ENCODE measurements at places on chromosomes 7 and 10. TPM values are rescaled to one million over a fixed set of nuclear protein-coding genes. Genes with fewer than 3 reads are reported as not detected.
A peak's percentile ranks its signal among the peaks of the same experiment; 100 is the strongest.

DNA sequence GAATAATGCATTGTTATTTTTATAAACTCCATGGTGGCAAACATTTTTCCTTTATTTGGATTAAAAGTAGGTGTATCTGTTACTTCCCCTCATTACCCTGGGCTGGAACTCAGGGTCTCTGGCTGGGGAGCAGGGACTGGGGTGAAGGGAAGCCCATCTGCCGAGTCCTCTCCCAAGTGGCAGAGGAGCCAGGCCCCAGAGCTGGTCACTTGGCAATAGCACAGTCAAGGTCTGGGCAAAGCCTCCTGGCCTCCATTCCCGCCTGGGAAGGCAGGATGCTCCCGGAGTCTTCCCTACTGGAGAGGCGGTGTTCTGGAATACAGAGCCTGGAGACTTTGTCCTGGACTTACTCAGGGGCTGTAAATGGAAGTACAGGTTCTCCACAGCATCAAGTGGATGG lies 76.2 kb downstream of the CDH23 start:
- no peak for DNase-seq

SEMA3C gene
- total RNA-seq: 49.8 TPM

HABP2 gene
- 0.72 TPM for total RNA-seq

- no peak for DNase-seq
Observed at GRCh38 chr7:126778101-126778500, 474.6 kb downstream of the GRM8 start.

GRCh38 chr7:102439963-102440795 lies 6.8 kb downstream of the ORAI2 start:
- peak; percentile 76 for DNase-seq

DNA sequence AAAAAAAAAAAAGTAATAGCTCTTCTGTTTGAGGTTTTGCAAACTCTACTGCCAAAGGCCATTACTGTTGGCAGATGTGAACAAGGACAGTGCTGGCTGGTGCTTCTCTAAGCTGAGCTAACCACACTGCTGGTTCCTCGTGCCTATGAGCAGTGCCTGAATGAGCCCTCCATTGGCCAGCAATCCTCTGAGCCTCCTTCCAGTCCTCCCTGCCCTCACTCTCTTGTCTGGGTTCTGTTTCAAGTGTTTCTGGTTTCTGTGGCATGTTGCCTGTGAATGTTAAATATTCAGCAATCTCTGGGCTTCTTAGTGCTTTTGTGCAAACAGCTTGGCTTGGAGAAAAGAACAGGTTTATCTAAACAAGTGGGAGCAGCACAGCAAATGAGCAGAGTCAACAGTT lies 161.3 kb upstream of the AUTS2 start:
- DNase-seq: no peak

NAT16 gene
- not detected for total RNA-seq

GPR85 gene
- not detected for total RNA-seq

GPR37 gene
- total RNA-seq: not detected

NRAP gene
- not detected for total RNA-seq

DNA sequence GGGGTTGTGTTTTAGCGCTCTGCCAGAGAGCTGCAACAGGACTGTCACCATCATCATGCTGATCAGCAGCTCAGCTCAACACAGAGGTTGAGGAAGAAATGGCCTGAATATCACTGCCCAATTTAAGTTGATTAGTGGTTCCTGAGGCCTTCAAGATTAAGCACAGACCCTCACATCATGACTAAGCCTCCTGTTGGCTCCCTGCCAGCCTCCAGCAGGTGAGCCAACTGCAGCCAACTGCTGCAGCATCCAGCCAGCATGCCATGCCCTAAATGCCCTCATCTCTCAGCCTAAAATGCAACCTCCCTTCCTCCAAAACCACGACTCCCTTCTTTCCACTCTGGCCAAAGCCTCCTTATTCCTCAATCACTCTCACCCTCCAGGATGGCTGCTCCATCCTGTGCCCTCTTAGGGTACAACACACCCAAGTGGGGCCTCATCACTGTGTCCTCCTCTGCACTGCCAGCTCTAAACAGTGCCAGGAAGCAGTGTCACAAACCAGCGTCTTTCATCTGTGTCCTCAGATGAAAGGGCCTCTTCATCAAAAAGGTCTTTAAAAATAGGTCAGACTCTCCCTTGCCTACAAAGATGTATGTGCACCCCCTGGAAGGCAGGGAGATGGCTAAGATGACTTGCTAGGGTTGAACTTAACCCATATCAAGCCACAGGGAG lies 259.3 kb downstream of the ZEB1 start:
- DNase-seq: no peak

GRCh38 chr7:127780489-127780888 lies 128.5 kb downstream of the SND1 start:
- DNase-seq: no peak

GRCh38 chr7:30237271-30237695 lies 47.1 kb upstream of the ZNRF2 start:
- DNase-seq: no peak

DNA sequence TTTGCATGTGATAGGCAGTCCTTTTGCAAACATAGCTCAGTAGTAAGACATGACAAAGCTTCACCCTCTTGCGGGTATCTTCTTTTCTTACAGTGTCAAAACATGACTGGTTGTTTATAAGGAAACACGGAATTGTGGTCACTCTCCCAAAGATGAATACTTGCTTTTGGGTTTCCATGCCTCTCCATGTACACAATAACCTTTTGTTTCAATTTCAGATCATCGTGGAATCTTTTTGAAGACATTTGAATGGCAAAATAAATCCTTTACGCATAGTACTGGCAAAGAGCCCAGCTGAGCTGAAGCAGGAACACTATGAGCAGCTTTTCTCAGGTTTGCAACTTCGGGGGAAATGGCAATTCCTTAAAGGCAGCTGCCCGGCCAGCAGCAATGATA lies 156.8 kb upstream of the FRMD4A start:
- no peak for DNase-seq

DNA sequence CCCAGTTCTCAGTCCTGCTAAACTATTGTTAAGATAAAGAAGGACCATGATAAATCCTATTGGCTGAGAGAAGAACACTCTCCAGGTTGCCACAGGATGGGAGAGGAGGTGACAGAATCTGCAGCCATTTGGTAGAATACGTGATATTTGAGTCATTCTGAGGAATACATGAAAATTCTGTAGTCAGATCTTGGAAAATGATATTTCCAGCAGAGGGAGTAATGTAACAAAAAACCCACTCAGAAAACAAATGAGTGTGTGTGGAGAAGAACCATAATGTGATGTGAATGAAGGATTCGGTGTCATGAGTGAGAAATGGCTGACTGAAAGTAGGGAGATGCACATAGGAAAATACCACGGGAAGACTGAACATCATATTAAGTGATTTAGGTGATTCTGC lies 128.5 kb upstream of the PFKP start:
- DNase-seq: peak; percentile 35

PAPOLB gene
- not detected for total RNA-seq

DNA sequence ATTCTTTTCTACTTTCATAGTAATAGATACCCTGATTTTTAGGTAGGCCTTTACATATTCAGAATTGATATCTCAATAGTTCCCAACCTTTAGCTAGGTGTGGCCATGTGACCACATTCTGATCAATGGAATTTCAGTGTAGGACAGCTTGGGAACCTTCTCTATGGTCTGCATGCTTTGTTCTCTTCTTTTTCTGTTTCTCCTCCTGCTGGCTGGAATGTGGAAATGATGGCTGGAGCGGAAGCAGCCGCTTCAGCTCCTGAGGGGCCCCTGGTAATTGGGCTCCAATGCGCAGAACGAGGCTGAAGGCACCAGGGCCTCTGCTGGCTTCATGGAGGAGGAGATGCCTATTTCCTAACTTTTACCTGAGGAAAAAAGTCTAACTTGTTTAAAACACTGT lies 152.6 kb downstream of the ZMYND11 start:
- no peak for DNase-seq

DNA sequence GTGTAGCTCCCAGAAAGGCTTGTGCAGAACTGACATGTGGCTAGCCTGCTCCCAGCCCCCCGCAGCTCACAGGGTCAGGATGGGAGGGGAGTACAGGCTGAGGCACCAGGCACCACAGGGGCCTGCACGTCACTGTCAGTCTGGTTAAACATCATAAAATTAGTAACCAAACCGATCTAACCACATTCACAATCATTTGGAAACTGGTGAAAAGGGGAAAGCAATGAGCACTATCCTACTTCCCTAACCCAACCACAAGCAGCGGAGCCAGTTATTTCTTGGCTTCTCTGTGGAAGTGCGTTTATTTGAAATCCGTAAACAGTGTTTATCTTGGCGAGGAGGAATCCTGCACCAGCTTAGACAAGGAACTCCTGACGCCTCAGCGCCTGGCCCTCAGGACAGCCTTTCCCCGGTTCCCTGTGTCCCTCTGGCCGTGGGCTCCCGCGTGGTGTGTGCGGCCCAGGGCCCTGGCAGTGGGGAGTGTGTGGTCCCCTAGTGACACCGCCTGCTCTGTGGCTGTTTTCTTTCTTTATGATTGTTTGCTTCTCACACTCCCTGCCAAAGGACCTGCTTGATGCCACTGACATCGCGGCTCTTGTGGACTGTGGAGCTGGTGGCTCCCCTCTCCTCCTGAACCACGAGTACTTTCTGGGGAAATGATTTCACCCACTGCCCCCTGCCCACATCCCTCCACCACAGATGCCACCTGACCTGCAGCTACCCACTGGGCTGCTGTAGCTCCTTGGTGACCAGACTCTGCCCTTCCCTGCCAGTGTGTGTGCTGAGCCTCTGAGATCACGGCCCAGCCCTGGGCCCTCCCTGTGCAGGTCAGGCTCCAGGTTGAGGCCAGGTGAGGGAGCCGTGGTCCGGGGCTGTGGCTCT lies 38.0 kb downstream of the INPP5A start:
- DNase-seq: peak; percentile 84

NPM3 gene
- 73.2 TPM for total RNA-seq

DNA sequence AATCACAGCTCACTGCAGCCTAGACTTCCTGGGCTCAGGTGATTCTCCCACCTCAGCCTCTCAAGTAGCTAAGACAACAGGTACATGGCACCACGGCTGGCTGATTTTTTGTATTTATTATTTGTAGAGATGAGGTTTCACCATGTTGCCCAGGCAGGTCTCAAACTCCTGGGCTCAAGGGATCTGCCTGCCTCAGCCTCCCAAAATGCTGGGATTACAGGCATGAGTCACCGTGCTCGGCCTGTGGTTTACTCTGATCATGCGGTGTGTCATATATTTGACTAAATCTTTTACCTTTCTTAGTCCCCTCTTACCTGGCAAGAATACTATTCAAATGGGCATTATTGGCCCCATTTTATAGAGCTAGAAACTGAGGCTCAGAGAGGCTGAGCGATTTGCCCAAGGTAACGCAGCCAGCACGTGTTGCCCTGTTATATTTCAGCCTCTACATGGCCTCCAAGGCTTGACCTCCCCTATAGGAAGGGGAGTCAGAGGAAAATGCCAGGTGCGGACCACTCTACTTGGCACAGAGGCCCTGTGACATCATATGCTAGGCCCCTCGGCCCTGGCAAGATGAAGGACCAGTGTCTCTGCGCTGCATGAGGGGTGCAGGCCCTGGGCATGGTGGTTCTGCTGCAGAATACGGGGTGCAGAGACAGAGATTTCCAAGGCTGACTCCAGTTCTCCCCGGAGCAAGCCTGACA lies 8.2 kb downstream of the ZCCHC24 start:
- no peak for DNase-seq

DNA sequence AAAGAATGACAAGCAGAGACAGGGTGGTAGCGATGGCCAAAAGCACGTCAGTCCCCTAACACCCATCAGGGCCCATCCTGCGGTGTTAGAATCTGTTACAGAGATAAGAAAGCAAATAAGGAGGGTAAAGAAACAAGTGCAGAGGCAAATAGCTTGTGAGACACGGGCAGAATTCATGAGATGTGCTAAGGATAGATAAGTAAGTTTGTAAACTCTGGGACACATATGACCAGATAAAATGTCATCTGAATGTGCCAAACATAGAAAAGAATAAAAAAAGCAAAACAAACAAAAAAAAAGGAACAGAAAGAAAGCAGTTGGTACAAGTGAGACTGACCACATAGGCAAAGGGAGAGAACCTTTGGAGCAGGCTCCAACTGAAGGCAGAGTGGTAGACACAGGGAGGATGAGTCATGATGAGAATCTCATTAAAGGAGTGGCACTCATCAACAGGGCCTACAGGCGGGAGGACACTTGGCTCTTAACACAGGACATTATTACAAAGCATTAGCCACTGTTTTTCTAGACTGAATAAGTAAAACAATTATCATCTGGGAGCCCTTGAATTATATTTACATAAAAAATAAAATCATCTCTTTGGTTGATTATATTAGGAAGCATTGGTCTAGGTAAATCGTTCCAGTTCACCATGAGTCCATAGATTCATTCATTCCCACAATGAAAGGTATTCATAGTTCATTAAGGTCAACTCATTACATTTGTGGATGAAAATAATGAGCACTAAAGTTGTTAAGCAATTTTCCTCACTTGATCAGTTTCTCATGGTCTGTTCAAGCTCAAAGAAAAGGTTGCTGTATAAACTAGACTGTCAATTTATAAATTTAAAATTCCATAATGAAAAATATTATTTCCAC lies 21.5 kb upstream of the EPHB6 start:
- peak; percentile 40 for DNase-seq

C10orf53 gene
- total RNA-seq: not detected

DNA sequence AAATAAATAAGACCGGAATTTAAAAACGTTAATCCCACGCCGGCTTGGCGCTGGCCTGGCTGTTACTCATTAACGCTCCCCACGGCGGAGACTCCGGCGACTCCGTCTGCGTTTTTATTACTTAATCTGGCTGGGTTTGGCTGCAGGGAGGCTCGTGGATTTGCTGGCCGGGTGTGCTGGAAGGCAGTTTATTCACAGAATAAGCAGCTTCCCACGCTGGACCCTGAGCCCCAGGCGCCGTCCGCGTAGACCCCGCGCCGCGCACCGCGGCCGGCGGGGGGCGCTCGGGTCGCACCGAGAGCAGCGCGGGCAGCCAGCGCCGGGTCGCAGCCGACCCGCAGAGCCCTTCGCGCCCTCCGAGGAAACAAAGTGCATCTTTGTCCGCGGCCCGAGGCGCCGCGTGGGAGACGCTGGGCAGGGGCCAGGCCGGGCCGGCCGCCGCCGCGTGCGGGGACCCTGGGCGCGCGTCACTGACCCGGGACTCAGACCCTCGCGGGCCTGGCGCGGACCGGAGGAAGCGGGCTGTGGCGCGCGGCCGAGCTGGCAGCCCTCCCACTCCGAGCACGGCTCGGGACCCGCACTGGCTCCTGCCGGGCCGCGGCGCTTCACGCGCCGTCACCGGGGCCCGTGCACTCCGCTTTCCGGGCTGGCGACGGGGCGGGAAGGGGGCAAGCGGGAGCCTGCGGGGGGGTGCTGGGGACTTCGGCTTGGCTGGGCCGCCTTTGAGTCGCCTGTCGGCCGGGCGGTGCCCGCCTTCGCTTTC lies 587 bp upstream of the GRK5 start:
- DNase-seq: peak; percentile 68

TMEM209 gene
- total RNA-seq: 4.0 TPM

Data from Caki2 (cell line).